ENCODE measurements at places on chromosomes 2 and 18.

GRCh38 chr2:231486851-231487596 is 22.7 kb upstream of the NCL start:
- DNase-seq = no peak

GRCh38 chr2:214881647-214882202 is 72.2 kb upstream of the BARD1 start:
- peak; percentile 75 for DNase-seq

DNA sequence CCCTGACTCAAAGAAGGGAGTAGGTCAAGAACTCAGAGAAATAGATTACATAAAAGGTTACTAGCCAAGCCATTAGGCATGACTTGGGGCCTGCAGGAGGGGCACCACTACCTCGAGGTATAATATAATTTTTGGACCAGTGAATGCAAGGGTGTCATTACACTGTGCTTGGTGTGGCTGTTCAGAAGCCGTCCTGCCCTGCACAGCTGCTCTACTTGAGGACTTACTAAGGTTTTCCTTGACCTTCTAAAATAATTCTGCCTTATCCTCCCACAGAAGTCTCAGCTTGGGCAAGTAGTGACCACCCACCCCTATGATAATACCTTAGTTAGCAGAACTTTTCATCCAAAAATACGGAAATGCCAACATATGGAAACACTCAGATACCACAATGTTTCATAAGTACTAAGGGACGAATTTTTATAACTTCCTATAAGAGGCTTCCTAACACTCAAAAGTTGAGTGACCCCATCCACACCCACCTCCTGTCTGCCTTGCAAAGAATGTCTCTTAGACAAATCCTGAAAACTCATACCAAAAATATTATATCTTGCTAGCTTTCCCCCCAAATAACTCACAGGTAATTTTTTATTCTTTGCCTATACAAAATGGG is 17.7 kb upstream of the ATG16L1 start:
- DNase-seq = no peak

DNA sequence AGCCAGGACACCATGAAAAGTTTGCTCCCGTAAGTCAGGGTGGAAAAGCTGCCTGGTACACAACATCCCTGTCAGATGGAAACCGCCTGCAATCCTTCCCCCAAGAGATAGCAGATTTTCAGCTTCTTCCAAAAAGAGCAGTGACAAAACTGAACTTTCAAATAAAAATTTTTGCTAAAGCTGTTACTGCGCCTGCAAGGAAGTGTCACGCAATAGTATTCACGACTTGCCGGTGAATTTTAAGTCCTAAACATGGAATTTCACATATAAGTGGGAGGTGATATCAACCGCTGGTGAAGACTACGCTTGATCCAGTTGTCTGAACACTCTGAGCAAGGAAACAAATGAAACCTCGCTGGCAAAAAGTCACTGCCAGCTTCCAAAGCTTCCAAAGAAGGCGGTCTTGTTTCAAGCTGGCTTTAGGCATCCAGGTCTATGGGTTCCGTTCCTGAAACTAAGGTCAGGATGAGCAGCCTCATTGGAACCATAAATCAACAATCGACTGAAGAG is 2.8 kb downstream of the COL6A3 start:
- DNase-seq = no peak

GRCh38 chr18:77666613-77667012 is 417.0 kb downstream of the GALR1 start:
- DNase-seq = no peak

- peak; percentile 74 for DNase-seq
These were observed 117.1 kb upstream of the SERTAD2 start for GRCh38 chr2:64770781-64771334.

- DNase-seq = no peak
These were observed 119.4 kb downstream of the LPIN1 start for GRCh38 chr2:11865805-11866204.

DNA sequence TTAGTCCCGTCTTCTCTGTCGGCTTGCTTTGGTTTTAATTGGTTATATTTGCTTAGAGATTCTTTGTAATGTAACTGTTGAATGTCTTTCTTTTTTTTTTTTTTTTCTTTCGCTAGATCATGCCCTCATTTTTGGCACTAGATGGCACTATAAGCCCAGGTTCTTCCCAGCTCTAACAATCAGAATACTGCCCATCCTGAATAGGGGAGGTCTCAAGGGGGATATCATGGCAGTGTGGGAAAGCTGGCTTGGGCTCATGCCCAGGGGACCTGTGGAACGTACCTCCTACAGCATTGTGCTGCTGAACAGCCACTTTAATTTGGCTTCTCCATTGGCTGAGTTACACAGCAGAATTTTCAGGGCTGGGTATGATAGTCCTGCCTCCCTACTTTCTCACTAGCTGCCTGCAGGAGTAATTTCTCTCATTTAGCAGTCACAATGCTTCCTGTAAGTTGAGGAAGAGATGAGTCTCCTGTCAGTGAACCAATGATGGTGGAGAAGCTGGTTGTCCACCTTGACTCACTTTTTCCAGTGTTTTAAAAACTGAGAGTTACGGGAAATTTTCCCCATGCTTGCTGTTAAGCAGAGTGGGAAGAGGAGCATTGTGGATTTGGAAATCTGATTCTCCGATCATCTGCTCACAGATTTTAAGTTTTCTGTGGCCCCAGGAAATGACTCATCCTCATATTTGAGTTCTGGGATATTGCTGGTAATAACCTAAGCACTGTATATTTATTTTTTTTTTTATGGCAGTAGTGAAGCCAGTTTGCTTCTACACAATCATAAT is 47.2 kb downstream of the RAD51AP2 start:
- peak; percentile 29 for DNase-seq

GRCh38 chr2:39743269-39743776 is 35.7 kb downstream of the THUMPD2 start:
- peak; percentile 28 for DNase-seq

- DNase-seq = no peak
These were observed 82.1 kb downstream of the MAP3K20 start for GRCh38 chr2:173157676-173158293.

DNA sequence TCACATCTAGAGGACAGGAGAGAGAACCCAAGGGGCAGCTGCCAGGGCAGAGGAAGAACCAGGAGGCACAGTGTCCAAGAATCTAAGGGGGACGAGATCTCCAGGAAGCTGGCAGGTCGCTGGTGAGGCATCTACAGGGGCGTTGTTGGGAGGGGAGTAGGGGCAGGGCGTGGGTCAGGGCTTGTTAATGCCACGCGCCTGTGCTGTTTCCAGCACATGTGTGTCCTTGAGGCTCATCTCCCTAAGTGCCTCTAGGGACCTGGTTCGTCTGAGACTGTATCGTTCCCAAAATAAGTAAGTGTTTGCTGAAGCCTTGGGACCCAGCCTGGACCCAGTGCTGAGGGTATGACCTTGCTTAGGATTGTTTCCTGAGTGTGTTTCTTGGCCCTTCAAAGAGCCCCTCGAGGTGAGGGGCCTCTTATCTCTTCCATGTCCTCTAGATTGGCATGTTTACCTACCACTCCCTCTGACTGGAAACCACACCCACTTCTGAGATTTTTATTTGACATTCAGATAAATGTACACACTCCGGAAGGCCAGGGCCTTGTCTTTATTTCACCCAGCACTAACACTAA is 22.2 kb downstream of the HK2 start:
- DNase-seq = no peak

- no peak for DNase-seq
These were observed 93.2 kb downstream of the MYOM1 start for GRCh38 chr18:3126457-3127097.

GRCh38 chr2:28282861-28283646 is 109.6 kb upstream of the FOSL2 start:
- DNase-seq = no peak

DNA sequence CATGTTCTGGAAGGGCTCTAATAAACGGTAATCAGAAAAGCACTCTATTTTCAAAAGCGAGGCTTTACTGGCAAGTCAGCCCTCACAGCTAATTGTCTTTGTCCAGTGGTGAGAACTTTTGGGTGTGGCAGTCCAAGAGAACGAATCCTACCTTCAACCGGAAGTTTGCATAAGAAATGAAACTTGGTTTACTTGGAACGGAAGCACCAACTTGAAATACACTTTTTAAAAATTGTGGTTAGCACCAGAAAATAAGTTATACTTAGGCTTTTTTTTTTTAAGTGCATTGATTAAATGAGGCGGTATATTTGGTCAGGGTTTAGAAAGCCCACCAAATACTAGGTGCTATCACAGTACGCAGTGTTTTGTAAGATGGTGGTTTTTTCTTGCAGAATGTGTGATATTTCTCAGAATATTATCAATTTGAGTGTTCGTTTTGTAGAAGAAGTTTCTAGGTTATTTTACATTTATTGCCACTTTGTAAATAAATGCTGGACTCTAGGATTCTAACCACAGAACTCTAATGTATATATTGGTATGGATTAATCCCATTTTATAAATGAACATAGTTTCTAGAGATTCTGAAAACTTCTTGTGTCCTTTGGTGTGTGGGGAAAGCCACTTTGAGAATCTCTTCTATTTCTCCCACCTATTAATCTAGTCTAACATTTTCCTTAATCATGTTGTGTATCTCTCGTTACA is 1.2 kb downstream of the MYL12A start:
- DNase-seq = peak; percentile 61

DNA sequence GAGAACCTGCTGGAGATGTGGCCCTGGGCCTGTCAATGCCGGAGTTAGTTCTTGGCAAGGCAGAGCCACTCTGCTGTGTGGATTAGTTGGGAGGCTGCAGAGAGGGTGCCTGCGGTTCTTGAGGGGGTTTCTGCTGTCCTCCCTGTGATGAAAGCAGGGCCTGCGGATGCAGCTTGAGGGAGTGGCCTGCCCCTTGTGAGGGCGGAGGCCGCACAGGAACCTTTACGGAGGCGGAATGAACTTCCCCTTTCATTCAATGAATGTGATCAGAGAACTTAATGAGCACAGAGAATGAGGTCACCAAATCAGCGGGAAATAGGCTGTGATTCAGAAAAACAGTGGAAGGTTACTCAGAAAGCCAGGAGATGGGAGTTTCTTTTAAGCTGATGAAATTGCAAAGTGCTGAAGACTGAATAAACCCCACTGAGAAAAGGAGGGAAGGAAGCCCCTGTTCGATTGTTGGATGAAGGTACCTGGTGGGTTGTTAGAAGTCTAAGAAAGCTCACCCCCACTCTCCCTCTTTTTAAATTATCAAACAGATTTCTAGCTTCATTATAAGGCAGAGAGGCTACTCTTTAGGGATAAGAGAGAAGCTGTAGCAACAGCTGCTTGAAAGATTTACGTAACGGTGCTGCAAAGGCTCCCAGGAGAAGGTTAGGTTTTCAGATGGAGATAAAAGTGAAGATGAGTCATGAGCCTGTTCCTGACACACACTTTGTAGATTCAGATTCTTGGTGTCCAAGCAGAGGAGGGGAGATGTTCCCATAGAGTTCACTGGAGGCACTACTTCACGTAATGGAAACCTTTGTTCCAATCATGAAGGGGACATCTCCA is 47.4 kb downstream of the VWA3B start:
- DNase-seq = peak; percentile 73

DNA sequence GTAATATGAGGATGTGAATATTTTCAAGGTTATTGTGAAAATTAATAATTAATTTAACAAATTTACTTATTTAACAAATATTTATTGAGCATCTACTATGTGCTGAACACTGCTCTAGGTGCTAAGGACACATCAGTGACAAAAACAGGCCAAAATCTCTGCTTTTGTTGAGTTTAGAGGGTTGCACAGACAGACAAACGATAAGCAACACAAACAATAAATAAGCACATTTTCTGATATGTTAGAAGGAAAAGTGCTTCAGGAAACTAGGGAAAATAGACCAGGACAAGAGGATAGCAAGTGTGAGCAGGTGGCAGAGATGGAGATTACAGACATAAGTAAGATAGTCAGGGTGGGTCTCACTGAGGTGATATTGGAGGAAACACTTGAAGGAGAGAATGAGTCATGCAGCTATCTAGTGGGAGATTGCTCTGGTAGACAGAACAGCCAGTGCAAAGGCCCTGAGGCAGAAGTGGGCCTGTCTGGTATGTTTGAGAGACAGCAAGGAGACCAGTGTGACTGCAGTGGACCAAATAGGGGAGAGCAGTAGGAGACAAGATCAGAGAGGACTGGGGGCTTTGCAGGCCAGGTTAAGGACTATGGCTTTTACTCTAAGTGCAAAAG is 38.3 kb downstream of the SFXN5 start:
- DNase-seq = no peak

DNA sequence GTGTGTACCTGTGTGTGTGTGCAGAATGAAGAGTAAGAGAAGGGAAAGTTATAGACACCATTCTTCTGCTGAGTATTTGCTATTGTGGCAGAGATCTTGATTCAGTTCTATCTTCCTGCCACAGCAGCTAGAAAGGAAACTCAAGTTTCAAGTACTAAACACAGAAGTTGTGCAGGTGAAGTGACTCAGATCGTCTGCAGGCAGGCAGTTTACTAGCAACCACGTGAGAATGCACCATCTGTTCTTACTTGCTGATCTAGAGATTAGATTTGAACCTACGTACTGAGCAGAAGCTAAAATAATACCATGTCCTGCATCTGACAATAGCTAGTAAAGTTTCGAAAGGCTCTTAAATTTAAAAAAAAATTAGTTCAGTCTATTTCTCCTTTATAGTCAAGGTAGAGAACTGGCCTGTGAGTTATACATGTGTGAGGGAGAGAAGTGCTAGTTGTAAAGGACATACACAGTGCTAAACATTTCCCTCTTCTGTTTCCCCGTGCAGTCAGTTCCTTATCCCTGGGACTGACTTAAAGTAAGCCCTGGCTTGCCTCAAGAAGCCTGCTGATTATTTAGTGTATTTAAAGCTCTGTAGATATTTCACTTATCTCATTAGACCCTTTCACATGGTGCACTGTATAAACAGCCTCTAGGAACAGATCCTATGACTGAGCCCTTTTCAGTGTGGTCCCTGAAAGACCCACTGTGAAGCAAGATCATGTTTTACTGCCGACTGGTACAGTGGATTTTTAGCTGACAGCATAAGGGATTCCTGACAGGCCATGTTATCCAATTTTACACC is 45.0 kb downstream of the SLC38A11 start:
- DNase-seq = peak; percentile 17

DNA sequence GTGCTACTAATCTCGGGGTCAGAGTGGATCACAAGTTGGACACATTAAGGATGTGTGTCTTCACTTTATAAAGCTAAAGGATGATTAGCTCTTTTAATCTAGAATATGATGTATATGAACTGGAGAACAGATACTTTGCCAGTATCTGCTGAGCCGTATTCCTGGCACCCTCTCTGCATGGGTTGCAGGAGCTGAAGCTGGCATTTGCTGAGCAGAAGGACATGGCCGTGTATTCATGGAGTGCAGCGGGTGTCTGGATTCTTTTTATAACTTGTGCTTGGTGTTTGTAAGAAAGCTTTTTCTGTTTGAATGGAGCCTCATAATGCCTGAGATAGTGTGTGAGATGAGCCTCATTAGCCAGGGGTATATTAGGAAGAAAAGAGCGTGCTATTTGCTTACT is 103.9 kb upstream of the MCFD2 start:
- DNase-seq = no peak

DNA sequence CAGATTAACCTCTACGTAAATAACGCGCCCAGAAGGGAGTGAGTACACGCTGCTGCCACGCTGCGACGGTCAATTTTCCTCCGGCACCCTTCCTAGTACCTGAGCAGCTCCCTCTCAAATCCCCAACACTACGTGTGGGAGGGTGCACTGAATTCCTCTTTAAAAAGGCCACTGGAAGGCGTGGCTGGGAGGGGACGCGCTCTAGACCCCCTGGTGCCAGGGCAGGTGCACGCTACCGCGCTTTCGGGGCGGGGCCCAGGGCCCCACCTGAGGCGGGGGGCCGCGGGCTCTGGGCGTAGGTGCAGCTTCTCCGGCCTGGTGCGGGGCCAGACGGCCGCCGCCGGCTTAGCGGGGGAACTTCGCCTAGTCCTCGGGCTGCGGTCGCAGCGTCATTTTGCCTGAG is 668 bp upstream of the ANKRD12 start:
- DNase-seq = peak; percentile 54

- no peak for DNase-seq
These were observed 205.8 kb downstream of the NDUFA10 start for GRCh38 chr2:239819091-239819973.

- DNase-seq = no peak
These were observed 50.2 kb upstream of the FHL2 start for GRCh38 chr2:105449076-105449475.

Data from astrocyte of the hippocampus (primary cell).